Nephron progenitor cell (in vitro differentiated cells): ENCODE measurements at places on chromosomes 12 and 14.

DNA sequence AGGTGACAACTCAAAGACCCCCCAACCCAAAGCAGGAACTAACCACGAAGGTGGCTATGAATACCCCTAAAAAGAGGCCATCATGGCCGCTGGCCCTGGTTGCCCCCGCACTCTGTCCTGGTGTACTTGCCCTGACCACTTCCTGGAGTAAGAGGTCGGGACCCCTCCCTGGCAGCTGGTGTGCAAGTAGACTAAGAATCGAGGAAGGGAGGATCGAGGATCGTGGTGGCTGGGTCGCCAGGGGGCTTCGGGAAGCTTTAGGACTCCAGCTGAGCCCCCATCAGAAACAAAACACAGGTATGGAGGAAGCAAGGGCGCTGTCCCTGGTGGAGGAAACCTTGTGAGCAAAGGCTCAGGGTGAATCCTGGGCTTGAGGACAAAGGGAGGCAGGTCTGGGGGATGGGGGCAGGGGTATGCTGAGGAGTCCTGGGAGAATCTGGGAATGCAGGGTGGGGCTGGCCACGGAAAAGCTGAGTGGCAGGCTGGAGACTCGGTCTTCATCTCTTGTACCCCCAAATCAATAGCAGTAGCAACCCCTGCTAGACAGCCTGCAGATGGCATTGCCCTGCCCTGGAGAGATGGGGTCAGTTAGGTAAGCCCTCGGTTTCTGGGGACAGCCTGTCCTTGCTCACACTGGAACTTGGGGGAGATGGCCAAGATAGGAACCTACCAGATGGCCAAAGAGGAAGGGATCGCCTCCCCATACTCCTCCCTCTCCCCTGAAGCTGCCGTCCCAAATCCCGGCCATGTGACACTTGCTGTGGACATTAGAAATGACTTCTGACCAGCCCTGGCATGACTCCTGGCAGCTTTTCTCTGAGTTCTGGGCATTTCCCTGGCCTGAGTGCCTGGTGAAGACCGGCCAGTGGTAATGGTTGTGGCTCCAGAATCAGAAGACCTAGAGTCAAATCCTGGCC is 45.3 kb upstream of the ESRRB start:
- no peak for DNase-seq

- DNase-seq = no peak
Observed at GRCh38 chr12:1216560-1216959, 225.5 kb downstream of the ERC1 start.

- DNase-seq = no peak
Observed at GRCh38 chr12:93173178-93173957, 204.4 kb upstream of the NUDT4 start.

DNA sequence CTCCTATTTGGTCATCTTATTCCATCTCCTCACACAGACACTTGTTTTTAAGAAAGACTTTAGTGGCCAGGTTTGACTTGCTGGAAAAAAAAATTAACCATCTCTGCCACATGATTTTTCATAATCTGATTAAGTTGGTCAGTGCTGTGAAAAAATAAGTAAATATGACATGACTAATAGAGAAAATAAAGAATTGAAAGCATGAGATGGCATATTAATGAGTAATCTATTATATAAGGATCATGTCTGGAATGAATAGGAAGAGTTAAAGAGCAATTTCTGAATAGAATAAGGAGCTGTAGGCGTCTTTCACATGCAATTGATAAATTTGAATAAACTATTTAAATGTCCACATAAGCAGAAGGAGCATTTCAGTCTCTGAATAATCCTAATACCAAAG is 12.2 kb upstream of the SLCO1B1 start:
- DNase-seq = no peak
